Astrocyte (in vitro differentiated cells and primary cell): ENCODE measurements at places on chromosomes 6 and 20. TPM values are rescaled to one million over a fixed set of nuclear protein-coding genes. Genes with fewer than 3 reads are reported as not detected.
A peak's percentile ranks its signal among the peaks of the same experiment; 100 is the strongest.

- DNase-seq = no peak
These were observed 393.7 kb upstream of the CITED2 start for GRCh38 chr6:139768196-139768595.

The SSR1 gene
- total RNA-seq = 289 and 310 TPM in 2 replicates

The HRH3 gene
- total RNA-seq = 0.07 TPM in 1 of 2 replicates, not detected in the other

- no peak for DNase-seq
These were observed 171.8 kb upstream of the LAMA2 start for GRCh38 chr6:128711149-128711548.

GRCh38 chr20:25532971-25533391, 52.4 kb downstream of the NINL start:
- peak; percentile 56 for DNase-seq

- DNase-seq = no peak
These were observed 10.5 kb upstream of the HSF2 start for GRCh38 chr6:122388945-122389344.

DNA sequence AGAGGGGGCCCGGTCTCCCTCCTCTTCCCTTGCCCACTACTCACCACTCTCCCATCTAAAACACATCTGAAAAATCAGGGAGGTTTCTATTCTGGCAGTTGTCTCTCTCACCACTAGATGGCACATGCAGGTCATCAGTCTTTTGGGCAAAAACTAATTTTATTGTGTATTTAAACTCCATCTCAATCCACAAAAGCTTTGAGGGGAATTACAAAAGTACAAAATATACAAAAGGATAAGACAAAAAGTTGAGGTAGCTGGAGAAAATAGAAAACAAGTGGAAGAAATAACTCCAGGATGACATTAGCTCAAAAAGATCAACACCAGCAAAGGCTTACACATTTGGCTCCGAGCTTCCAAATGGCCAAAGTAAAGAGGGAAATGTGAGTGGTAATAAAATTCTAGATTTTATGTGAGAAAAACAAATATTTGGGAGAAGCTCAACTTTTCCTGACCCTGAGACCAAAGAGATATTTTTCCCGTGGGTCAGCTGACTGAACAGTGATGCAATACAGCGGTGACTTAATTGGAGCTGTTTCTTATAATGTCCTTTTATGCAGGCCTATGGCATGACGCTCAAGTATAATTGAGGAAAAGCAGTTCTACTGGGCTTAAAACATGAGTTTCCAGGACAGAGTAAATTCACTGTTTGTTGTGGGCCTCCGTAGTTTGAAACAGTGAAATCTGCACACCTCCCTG, 79.8 kb upstream of the CHD6 start:
- DNase-seq = peak; percentile 8

The PROCR gene
- 36.2 and 39.5 TPM in 2 replicates for total RNA-seq

The TMEM244 gene
- not detected in 2 replicates for total RNA-seq

DNA sequence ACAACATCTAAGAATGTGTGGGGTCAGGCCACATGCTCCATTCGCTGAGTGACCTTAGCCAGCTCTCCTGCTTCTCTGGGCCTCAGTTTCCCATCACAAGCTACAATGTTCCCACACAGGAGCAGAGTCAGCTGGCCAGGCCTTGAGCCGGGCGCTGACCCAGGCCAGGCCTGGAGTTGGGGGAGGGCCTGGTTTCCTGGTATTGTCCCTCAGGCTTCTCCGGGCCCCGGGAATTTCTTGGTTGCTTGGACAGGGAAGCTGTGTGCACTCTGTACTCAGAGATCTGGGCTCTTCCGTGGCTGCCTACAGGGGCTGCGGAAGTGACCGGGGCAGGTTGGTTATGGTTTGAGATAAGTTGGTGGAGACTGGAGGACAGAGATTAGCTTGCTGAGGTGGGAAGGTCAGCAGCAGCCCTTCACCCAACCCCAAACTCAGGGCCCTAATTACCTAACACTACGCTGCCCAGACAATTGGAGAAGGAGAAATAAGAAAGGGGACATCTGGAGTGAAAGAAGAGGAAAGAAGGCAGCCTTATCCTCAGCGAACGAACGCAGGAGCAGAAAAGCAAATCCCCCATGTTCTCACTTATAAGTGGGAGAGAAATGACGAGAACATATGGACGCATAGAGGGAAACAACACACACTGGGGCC, 6.2 kb downstream of the TGM2 start:
- DNase-seq = no peak

DNA sequence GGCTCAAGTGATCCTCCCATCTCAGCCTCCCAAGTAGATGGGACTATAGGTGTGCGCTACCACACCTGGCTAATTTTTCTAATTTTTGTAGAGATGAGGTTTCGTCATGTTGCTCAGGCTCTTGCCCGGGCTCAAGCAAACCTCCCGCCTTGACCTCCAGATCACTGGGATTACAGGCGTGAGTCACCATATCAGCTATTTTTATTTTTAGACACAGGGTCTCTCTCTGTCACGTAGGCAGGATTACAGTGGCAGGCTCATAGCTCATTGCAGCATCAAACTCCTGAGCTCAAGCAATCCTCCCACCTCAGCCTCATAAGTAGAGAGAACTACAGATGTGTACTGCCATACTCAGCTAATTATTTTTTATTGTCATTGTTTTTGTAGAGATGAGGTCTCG, 41.7 kb downstream of the SLC23A2 start:
- no peak for DNase-seq

The MUC21 gene
- not detected in 2 replicates for total RNA-seq

The CRISP3 gene
- total RNA-seq = not detected in 2 replicates

DNA sequence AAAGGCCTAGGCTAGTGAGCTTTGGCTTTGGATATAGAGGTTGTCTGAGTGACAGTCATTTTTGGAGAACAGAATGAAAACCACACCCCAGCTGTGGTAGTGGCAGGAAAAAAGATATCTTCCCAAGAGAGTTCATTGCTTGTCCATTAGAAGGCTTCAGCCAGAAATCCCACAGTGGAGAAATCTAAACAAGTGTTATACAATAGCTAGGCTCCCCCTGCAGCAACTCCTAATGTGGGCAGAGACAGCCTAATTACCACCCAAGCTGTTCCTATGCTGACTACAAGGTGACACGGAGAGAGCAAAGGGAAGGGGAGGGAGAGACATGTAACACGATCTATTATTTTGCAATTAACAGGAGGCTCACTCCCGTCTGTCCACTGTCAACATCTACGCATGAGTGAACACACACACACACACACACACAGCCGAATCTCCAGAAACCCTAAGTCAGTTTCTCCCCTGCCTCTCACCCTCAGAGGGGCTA, 147.5 kb upstream of the TCF21 start:
- peak; percentile 22 for DNase-seq

- DNase-seq = peak; percentile 47
These were observed 22.2 kb downstream of the TFEB start for GRCh38 chr6:41713159-41713649.

The TSHZ2 gene
- total RNA-seq = 0.72 and 1.2 TPM in 2 replicates

The DNAH8 gene
- total RNA-seq = not detected in 2 replicates

- no peak for DNase-seq
These were observed 605 bp upstream of the PPP1R16B start for GRCh38 chr20:38804682-38805501.

GRCh38 chr6:19356692-19357091, 480.5 kb upstream of the ID4 start:
- no peak for DNase-seq

- no peak for DNase-seq
These were observed 88.4 kb downstream of the CDC5L start for GRCh38 chr6:44475779-44476434.

The TBC1D22B gene
- total RNA-seq = 10.5 and 10.8 TPM in 2 replicates

DNA sequence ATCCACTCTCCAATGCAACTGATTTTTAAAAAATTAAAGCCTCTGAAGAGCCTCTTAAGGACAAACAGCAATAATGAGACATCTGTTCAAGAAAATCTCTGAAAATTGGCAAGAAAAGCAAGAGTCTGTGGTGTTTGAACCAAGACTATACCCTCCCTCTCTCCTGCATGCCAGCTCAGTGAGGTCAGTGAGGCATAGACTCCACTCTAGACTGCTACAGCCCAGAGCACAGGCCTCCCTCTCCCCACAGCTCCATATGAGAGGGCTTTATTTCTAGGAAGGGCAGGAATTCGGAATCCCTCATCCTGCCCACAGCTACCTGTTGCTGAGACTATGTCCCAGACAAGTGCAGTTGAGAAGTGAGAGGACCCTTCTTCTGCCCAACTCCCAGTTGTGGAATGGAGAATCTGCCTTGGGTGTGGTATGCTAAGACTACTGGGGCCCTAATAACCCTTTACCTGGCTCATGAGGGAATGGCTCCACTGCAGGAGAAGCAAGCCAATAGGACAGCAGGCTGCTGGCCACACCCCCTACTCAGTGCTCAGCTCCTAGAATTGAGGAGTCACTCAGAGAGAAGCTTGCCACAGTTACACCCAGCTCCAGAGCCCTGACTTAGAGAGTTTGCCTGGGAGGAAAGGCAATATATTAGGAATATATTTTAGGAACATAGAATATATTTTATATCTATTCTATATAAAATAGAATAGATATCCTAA, 22.7 kb upstream of the HLA-DQA1 start:
- no peak for DNase-seq

DNA sequence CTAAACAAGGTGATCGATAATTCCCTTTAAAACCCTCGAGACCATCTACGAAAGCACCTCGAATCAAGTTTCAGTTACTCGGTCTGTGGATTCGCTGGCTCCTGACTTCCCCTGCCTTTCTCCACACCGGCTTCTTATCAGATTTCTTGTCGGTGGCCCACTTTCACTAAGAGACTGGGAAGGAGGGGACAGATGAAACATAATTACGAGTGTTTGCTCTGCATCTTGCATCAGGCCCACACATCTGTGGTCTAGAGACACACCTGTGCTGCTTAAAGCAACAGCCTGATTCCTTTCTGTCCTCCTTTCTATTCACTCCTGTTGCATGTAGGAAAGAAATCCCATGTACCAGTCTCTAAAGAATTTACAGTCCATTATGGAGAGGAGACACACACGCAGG, 37.7 kb downstream of the INSM1 start:
- no peak for DNase-seq

The RAET1L gene
- not detected in 2 replicates for total RNA-seq

The TRIM40 gene
- not detected in 2 replicates for total RNA-seq
